ENCODE measurements at places on chromosomes 5 and 9. TPM values are rescaled to one million over a fixed set of nuclear protein-coding genes. Genes with fewer than 3 reads are reported as not detected.

TSSK1B gene
- not detected for polyA plus RNA-seq

TPM2 gene
- 41.8 TPM for polyA plus RNA-seq

LCN15 gene
- 32.6 TPM for polyA plus RNA-seq

FKTN gene
- 4.5 TPM for polyA plus RNA-seq

ARL14EPL gene
- not detected for polyA plus RNA-seq

GZMA gene
- polyA plus RNA-seq: 0.66 TPM

FGF10 gene
- polyA plus RNA-seq: not detected

CBY3 gene
- not detected for polyA plus RNA-seq

ARHGEF37 gene
- 12.7 TPM for polyA plus RNA-seq

OR1Q1 gene
- not detected for polyA plus RNA-seq

LIFR gene
- 7.6 TPM for polyA plus RNA-seq

F2RL2 gene
- polyA plus RNA-seq: not detected

NTRK2 gene
- 58.8 TPM for polyA plus RNA-seq

SPAG8 gene
- 3.3 TPM for polyA plus RNA-seq

Measured in brain (organoid and tissue), 16 donors.